Pulmonary artery endothelial cell (primary cell): ENCODE measurements at places on chromosomes 6 and 20. TPM values are rescaled to one million over a fixed set of nuclear protein-coding genes. Genes with fewer than 3 reads are reported as not detected.

The TPX2 gene
- 39.3 and 82.0 TPM in 2 replicates for total RNA-seq

DNA sequence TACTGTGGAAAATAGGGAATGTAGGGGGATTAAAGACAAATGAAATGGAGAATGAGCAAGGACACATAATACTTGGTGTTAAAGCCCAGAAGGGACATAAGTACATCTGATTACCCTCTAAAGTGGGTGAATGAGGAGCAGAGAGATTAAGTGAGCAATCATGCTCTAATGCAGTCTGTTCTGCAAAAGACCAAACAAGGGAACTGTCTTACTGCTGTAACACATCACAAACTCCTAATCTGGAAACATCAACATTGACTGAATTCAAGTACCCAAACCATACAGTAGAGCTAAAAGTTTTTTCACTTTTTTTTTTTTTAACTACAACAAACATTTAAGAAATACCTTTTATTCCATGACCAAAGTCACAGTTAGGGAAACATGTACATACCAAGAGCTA is 19.3 kb upstream of the SLC17A4 start:
- DNase-seq = no peak

The CPXM1 gene
- 0.26 and 0.74 TPM in 2 replicates for total RNA-seq

DNA sequence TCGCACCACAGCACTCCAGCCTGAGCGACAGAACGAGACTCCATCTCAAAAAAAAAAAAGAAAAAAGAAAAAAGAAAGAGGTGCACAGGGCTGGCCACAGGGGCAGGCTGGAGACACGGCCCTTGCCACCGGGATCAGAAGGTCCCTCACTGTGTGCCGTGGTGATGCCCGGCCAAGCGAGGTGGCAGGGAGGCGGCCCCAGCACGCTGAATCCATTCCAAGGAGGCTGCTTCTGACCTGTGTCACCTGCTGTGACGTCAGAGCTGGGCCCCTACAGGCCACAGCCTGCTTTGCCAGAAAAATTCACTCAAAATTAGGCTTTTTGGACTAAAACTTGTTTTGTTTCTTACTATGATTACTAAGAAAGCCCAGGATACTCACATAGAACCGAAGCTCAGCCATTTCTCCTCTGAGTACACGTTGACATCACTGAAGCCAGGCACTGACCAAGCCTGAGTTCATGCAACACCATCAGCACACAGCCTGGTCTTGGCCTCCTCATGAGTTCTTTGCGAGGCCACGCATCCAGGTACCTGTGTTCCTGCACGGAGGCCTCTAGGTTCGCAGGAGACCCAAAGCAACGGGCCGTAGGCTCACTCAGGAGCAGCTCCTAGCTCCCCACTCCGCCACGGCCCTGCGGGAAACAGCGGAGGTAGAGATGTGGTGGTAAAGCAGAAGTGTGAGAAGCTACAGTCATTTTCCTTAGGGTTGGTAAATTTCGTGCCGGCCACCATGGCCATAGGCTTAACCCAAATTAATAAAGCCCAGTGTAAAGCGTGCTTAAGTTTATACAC is 67.8 kb downstream of the THBS2 start:
- no peak for DNase-seq

- DNase-seq = peak; percentile 8
Observed at GRCh38 chr6:131519670-131520436, 53.2 kb upstream of the ARG1 start.

GRCh38 chr6:4503700-4504099 is 272.5 kb upstream of the CDYL start:
- DNase-seq = no peak

- DNase-seq = no peak
Observed at GRCh38 chr6:19394687-19395086, 442.5 kb upstream of the ID4 start.

GRCh38 chr6:34970488-34970887 is 81.4 kb downstream of the ANKS1A start:
- no peak for DNase-seq

The RHAG gene
- total RNA-seq = not detected in 2 replicates

The TAF8 gene
- 16.3 and 37.0 TPM in 2 replicates for total RNA-seq

The ECI2 gene
- total RNA-seq = 152 and 255 TPM in 2 replicates

GRCh38 chr6:38020593-38020992 is 201.1 kb downstream of the ZFAND3 start:
- DNase-seq = no peak

- no peak for DNase-seq
Observed at GRCh38 chr6:14635934-14636591, 518.5 kb downstream of the CD83 start.

The RAET1E gene
- total RNA-seq = under 0.01 and 0.07 TPM in 2 replicates

GRCh38 chr6:49220293-49220692 is 242.8 kb downstream of the MMUT start:
- DNase-seq = no peak

- DNase-seq = no peak
Observed at GRCh38 chr6:28742668-28743270, 181.0 kb downstream of the TRIM27 start.

DNA sequence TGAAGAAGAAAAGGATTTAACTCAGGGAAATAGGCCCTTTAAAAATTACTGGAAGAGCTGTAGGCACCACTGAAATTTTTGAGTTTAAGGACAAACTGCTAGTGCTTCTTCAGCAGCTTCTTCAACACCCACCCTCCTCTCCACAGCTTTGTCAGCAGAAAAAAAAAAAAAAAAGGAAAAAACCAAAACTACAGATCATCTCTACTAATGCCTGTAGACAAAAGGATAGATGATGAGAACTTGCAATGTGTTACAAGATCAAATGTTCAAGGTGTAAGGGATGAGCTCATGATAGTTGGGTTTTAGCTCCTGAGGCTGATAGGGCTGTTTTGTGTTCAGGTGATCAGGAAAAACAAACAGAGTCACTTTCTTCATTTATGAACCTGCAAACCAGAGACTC is 55.2 kb upstream of the PREP start:
- no peak for DNase-seq

The HLA-DPA1 gene
- 1.4 TPM in 1 of 2 replicates, not detected in the other for total RNA-seq

DNA sequence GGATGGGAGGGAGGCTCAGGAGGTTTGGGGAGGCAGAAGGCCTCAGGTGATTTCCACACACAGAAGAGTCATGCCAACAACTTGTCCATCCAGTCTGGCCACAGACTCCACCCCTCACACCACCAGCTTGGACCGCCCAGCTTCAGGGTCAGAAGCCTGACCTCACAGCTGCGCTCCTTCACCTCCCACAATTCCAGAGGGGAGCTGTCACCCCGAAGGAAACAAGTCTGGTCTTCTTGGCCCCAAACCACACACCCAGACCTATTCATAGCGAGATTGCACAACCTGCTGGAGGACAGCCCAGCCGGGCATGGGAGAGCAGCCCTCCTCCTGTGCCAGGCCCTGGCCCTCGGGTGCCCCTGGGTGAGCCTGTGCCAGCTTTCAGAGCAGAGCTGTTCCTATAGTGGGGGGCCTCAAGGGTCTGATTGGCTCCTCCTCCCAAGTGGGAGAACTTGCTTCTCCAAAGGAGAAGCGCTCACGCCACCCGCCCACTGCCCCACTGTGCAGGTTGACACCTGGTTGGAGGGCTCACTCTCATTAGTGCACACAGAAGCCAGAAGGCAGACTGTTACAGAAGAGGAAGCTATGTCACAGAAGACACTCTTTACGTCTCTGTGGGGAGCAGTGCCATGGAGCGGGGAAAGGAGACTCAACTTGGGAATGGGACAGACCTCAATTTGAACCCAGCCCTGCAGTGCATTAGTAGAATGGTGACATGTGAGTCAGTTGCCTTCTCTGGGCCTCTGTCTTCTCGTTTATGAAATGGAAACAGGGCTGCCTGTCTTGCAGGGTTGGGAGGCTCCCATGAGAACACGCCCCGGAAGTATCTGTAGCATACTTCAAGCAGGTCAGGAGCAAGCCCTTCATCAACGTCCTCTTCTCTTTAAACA is 128.8 kb downstream of the FOXO3 start:
- DNase-seq = no peak

The PRSS35 gene
- 0.07 TPM in 2 replicates for total RNA-seq

- DNase-seq = no peak
Observed at GRCh38 chr6:16633465-16633864, 127.8 kb downstream of the ATXN1 start.

DNA sequence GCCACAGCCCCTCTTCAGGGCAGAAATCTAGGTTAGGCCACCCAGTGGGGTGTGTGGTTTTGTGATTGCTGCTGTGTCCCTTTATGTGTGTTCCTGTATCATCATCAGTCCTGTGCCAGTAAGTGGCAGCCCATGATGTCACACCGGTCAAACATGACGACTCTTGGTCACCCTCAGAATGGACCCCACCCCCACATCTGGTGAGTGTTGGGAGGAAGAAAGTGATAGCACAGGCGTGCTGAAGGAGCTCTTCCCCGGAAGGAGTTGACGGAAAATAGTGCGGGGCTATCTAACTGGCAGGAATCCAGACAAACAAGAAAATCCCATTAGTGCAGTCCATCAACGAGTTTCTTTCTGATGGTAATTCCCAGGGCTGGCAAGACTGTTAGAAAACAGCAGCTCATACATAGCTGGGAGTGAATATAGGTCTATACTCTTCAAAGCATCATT is 33.4 kb upstream of the IL17A start:
- no peak for DNase-seq

The EYA4 gene
- 0.07 TPM in 1 of 2 replicates, not detected in the other for total RNA-seq

- no peak for DNase-seq
Observed at GRCh38 chr20:2387180-2387577, 6.5 kb downstream of the TGM6 start.

DNA sequence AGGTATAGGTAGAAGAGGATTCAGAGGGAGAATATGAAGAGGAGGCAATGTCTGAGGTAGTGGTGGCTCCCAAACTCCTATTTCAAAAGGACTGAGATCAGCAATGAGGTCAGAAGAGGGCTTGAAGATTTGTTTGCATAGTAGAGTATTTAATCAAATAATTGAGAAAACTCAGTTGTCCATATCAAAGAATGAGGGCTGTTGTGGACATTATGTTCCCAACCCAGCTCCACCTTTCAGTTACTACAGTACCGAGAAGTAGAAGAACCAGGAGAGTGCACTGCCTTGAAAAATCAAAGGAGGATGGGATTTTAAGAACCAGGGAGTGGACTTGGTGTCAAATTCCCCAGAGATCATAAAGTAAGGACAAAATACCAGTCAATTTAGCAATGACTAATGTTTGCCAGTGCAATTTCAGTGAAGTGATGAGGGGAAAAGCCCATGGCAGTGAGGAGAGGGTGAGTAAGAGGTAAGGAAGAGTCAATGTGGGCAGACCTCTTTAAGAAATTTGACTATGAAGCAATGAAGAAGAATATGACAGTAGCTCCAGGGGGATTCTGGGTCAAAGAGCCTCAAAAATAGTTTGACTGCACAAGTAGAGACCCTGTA is 382.4 kb downstream of the PKHD1 start:
- no peak for DNase-seq

- no peak for DNase-seq
Observed at GRCh38 chr6:14118091-14118439, 493 bp downstream of the CD83 start.

DNA sequence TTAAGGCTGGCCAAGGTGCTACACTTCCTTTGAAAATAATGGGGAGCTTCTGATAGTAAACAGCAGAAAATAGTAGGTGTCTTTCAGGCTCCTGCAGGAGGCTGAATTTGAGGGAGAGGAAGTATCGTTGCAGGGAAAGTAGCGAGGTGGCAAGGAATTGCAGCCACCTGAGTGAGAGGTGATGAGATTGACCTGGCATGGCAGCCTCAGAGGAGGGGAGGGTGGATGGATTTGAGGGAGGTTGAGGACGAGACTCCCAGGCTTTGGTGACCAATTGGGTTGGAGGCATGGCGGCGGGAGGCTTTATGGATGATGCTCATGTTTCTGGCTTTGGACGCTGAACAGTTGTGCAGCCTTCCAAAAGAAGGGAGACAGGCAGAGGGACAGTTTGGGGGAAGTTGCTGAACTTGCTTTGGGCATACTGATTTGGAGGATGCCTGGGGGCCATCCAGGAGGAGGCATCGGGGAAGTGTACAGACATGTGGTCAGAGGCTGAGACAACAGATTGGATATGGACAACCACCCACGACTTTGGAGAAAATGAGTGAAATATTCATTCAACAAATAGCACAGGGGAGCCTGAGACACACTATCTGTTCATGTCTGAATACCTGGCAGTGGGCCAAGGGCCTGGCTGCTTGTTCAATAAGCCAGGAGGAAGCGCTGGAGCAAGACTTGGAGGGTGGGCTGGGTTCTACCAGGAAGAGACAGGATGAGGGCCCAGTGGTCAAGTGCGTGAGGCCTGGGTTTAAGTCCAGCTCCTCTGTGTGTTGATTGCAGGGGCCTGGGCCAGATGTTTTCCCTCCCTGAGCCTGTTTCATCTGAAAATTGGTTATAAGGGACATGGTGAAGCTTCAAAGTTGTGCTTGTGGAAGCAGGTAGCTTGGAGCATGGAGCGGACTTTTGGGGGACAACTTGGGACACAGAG is 113.2 kb downstream of the CEBPB start:
- peak; percentile 17 for DNase-seq

GRCh38 chr6:14066782-14067406 is 50.7 kb upstream of the CD83 start:
- no peak for DNase-seq

DNA sequence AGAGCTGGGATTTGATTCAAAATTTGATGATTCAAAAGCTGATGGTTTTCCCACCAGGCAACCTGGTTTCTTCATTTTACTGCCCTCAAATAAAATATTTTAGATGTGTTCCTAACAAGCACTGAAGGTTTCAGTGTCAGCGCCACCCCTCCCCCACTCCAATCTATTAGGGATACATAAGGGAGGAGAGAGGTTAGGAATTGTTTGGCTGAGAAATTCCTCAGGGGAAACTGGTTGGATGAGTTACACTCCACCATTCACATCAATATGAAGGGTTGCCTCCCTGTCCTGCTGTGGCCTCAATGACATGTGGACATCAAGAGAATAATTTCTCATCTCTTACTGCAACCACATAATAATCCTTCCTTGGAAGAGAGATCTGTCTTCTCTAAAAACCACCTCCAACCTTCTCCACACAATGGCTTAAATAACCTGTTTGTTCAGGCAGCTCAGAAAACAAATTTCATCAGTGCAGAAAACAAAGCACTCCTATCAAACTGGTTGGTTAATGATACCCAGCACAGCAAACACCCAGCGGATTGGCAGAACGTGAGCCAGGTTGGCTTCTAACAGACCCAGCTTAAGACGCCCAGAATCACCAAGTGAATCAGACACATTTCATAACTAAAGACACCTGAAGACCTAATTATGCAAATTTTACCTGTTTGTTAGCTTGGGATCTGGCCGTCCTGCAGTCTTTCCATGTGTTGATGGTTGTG is 136.0 kb upstream of the SGK1 start:
- no peak for DNase-seq
